Fibroblast of skin of abdomen (primary cell): ENCODE measurements at places on chromosomes 11 and 22.

DNA sequence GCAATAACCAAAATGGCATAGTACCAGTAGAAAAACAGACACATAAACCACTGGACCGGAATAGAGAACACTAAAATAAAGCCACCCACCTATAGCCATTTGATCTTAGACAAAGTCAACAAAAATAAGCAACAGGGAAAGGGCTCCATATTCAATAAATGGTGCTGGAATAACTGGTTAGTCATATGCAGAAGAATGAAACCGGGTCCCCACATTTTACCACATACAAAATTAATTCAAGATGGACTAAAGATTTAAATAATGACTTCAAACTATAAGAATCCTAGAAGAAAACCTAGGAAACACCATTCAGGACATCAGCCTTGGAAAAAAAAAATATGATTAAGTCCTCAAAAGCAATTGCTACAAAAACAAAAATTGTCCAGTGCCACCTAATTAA lies 30.1 kb upstream of the NOX4 start:
- DNase-seq = peak; percentile 73

GRCh38 chr22:48043581-48043980 lies 1281.1 kb downstream of the TBC1D22A start:
- no peak for DNase-seq

DNA sequence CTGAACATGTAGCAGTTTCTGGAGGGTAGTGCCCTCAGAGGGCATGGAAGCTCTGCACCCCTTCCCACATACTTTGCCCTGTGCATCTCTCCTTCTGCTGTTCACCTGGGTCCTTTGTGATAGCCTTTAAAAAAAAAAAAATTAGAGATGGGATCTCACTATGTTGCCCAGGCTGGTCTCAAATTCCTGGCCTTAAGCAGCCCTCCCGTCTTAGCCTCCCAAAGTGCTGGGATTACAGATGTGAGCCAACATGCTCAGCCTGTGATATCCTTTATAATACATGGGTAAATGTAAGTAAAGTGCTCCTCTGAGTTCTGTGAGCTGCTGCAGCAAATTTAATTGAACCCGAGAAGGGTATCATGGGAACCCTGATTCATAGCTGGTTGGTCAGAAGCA lies 33.7 kb downstream of the PPFIA1 start:
- DNase-seq = no peak

DNA sequence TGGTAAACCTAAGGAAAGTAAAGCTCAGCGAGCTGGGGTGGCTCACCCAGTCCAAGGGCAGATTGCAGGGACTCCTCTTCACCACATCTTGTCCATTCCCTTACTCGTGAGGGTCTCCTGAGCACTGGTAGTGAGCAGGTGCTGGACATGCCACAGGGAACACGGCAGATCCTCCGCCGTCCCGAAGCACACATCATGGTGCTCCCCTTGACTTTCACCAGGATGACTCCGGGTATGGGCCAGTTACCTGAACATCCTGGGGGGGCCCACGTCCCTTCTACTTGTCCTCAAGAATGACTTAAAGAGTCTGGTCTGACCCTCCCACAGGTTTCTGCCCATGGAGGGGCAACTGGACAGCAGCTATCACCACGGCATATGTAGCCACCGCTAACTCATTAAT lies 8.0 kb upstream of the SF1 start:
- DNase-seq = no peak

DNA sequence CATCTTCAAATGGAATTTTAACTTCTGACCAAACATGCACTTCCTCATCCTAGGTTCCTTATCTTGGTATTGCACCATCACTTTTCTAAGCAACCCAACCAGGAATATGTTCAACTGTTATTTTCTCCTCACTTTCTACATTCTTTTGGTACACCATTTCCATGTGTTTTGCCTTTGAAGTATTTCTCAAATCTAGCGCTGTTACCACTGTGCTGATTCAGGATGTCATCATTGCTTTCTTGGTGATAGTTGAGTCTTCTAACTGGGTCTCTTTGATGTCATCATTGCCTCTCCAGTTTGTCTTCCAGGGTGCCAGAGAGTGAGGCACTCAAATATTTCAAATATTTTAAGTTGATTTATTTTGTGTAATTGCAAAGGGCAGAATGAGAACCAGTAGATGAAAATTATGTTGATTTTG lies 47.5 kb downstream of the HORMAD2 start:
- DNase-seq = peak; percentile 68

DNA sequence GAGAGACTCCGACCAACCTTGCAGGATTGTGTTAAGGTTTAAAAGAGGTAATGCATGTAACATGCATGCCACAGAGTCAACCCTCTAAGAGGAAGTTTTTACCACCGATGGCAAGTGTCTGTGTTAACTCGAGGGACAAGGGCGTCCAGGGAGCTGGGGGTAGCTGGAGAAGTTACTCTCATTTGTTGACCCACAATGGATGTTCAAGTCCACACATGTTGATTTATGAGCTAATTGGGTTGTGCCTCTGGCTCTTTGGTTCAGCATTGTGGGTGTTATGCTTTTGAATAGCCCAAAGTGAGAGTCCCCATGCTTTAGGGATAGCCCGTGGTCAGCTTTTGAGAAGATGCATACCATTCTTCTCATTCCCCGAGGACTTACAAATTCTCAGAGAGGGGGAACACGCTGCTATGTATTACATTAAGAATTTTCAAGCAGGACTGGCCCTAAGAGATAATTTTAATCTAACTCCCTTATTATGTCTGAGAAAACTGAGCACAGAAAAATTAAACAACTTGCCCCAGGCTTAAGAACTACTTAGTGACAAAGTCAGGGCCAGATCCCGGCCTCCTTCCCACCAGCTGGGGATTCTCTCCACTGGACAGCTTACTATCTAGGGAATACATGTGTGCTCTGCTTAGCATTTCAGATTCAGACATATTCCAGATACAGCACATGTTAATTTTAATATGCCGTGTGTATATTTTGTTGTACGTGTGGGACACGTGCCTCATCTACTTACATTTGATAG lies 5.2 kb upstream of the PLET1 start:
- peak; percentile 64 for DNase-seq

GRCh38 chr22:45284705-45285262 lies at the start of gene UPK3A:
UPK3A (plus strand) TSS chr22:45284949; CDS start chr22:45285014, 65 bp downstream.
- DNase-seq = no peak

- DNase-seq = peak; percentile 53
Observed at GRCh38 chr11:105862736-105863367, 159.2 kb downstream of the MSANTD4 start.

DNA sequence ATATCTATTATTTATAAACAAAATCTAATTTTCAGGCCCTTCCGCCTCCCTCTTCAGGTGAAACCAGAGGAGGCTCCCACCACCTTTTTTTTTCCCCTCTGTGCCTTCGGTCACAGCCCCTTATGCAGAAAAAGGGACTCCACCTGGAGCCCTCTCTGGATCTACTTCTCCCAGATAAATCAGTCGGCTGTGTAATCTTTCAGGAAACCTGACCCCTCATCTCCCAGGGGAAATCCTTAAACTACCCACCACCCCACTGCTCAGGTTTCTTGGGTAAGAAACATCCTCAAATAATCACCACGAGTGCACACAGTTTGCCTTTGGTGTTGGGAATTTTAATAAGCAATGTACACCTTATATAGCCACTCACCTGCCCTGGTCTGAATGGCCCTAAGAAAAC lies 104.2 kb downstream of the NAV2 start:
- DNase-seq = no peak

DNA sequence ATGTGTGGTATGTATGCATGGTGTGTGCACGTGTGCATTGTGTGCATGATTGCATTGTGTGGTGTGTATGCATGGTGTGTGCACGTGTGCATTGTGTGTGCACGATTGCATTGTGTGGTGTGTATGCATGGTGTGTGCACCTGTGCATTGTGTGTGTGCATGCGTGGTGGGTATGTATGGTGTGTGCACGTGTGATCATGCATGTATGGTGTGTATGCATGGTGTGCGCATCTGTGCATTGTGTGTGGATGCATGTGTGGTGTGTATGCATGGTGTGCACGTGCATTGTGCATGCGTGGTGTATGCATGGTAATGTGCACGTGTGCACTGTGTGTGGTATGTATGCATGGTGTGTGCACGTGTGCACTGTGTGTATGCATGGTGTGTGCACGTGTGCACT lies 16.8 kb downstream of the ALG12 start:
- no peak for DNase-seq

DNA sequence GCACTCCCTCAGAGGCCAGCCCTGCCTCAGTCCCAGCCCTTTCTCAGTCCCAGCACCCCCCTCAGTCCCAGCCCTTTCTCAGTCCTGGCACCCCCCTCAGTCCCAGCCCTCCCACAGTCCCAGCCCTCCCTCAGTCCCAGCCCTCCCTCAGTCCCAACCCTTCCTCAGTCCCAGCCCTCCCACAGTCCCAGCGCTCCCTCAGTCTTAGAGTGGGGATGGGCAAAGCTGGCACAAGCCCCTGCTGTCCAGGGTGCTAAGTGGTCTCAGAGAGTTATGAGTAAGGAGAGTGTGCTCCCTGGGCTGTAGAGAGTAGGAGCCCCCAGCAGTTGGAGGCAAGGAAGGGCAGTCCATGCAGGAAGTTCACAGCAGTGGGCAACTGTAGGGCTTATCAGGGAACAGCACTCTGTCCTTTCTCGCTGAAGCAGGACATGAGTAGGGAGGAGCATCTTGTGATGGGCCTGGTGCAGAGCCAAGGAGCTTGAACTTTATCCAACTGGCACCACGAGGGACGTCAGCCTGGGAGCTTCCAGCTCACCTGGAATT lies 51.4 kb upstream of the CRYBB3 start:
- no peak for DNase-seq

DNA sequence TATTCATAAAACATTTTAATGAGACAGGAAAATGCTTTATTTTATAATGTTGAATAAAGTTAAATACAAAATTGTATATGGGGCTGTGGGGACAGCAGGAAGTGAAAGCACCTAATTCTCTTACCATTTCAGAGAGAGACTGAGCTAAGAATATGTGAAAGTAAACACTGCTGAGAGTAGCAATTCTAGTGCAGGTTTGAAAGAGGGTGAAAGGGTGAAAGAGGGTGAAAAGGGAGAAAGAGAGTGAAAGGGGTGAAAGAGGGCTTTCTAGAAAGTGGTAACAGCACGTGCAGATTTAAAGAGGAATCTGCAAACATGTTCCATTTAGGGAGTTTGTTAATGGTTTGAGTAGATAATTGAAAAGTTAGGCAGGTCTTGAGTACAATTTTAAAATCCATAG lies 652.0 kb upstream of the CCDC90B start:
- DNase-seq = no peak

GRCh38 chr11:15073361-15074205 lies at the start of gene CALCB:
CALCB (plus strand) TSS chr11:15073593; CDS start chr11:15074719, 1,126 bp downstream.
- no peak for DNase-seq

DNA sequence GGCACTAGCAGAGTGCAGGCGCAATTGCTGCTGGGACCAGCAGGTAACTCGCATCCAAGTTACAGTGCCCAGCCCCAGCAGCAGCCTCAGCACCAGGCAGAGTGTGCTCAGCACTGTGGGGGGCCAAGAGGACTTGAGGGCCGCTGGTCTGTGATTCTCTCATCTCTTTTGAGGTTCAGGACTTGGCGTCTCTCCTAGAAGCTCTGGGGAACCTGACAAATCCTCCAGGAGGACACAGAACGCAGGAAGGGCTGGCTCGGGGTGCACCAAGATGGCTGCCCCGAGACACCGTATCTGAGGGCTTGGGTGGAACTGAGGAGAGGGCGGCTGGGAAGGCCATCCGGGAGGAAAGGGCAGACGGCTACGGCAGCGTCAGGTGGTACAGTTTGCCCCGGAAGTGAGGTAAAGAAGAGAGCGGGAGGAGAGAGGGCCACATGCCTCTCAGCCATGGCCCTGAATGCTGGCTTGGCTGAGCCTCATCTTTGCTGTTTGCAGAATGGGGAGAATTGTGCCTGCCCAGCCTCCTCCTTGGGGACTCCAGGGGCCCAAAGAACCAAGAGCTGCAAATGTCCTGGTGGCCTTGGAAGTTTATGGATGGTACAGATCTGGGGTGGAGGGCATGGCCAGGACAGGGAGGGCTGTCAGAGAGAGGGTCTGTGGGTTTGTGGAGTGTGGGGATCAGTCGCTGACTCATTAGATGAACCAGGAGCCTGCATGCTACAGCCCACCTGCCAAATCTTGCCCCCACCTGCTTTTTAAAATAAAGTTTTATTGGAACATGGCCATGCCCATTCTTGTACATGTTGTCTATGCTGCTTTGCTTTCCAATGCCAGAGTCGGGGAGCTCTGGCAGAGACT lies 78.0 kb downstream of the MYEOV start:
- no peak for DNase-seq

GRCh38 chr22:37326726-37327125 lies 44.4 kb downstream of the CYTH4 start:
- no peak for DNase-seq

GRCh38 chr22:30284172-30284571 lies 5.1 kb downstream of the CASTOR1 start:
- no peak for DNase-seq

DNA sequence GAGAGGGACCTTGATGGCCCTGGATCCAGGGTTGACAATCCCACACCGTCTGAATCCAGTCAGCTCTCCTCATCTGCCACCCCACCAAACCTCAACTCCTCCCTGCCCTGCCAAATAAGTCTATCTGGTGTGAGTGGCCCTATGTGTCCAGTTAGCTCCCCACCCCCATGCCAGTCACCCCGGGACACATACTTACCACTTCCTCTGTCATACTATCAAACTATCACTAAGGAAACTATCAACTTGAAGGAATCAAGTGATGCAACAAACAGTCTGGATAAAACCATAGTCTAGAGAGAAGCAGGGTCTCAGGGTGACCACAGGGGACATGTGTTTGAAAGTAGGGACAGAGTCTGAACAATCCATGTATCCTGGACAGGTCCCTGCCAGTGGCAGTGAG lies 13.2 kb upstream of the CSF2RB start:
- no peak for DNase-seq

GRCh38 chr22:29607426-29607825 lies 4.0 kb downstream of the NF2 start:
- DNase-seq = no peak

DNA sequence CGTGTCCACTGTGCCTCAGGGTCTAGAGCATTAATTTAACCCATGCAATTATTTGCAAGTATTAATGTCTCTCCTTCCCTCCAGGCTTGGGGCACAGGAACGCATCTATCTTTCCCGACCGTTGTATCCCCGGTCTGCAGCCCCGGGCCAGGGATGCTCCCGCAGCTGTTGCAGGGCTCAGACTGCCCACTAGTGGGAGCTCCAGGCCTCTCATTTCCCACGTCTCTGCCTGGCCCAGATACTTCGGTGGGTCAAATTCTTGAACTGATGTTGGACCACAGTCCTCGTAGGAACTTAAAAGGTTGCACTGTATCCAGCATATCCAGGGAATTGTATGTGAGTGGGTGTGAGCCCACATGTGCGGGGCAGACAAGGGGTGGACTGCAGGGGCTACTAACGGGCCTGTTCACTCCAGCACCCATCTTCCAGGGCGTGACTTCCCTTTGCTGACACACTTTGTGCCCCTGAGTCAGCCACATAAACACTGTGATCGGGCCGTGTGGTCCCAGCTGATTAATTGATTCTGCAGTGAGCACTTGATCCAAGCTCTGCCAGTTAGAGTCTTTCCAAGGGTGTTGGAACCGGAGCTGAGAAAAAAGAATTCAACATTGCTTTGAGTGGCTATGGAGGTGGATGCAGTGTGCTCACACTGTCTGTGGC lies 451.3 kb downstream of the TBC1D22A start:
- DNase-seq = peak; percentile 11

- DNase-seq = no peak
Observed at GRCh38 chr22:49215840-49216239, 611.8 kb downstream of the BRD1 start.

- DNase-seq = peak; percentile 9
Observed at GRCh38 chr11:8384199-8384821, 120.6 kb upstream of the LMO1 start.

- no peak for DNase-seq
Observed at GRCh38 chr11:131693756-131694155, 323.3 kb downstream of the NTM start.
